ENCODE measurements at places on chromosomes 2 and 18.

DNA sequence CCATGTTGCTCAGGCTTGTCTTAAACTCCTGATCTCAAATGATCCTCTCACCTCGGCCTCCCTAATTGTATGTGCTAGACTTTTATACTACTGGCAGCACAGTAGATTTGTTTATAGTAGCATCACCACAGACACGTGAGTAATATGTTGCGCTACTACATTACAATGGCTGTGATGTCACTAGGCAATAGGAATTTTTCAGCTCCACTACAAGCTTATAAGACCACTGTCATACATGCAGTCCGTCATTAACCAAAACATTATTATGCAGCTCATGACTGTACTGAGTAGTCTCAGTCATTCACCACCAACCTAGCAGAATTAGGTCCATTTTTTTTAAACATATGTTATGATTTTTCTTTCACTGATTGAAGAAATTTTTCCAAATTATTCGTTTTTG, 398.9 kb downstream of the DCC start:
- DNase-seq: no peak

- DNase-seq: no peak
Observed at GRCh38 chr2:101327863-101328394, 19.4 kb upstream of the RNF149 start.

DNA sequence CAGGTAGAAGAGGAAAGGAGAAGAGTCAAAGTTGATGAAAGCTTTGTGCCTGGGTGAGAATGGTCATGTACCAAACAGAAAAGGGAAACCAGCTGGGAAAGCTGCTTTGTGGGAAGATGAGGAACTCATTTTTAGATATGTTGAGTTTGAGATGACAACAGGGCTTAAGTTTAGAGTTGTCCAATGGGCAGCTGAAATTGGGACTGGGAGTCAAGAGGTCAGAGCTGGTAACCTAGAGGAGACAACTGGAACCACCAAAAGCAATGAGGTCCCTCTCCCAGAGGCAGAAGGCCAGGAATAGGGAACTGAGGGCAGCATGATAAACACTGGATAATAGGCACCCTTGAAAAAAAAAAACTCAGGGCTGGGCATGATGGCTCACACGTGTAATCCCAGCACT, 48.8 kb downstream of the SLC4A1AP start:
- DNase-seq: no peak

DNA sequence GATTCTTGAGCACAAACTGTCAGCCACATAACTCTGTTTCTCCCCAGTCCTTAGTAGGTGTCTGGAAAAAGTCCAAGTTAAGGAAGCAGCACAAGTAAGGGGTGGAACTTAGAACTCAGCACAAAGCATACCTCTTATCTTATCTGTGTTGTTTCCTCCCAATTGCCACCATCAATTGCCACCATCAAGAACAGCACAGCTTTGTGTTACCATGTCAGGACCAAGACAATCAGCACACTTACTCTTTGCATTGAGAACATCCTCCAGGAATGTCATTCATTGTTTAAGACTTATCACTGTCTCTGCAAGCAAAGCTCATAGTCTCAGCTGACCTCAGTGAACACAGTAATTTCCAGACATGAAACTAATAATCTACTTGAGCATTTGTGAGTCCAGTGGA, 212.7 kb upstream of the FSHR start:
- no peak for DNase-seq

DNA sequence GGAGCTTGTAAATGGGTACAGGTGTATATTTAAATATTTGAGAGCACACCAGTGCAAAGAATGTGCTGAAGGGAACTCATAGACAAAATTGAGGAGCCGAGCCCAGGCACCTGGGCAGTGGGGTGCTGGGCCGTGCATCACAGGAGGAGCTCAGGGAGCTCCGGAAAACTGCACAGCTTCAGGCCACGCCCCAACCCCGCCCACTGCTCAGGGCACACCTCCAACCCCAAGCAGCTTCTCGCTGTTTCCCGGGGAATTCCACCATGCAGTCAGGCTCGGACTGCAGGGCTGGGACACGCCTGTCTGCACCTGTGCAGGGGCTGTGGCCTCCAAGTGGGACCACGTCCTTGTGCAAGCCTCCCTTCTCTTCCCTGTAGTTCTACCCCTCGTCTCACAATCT, 243.0 kb downstream of the HDAC4 start:
- DNase-seq: no peak

DNA sequence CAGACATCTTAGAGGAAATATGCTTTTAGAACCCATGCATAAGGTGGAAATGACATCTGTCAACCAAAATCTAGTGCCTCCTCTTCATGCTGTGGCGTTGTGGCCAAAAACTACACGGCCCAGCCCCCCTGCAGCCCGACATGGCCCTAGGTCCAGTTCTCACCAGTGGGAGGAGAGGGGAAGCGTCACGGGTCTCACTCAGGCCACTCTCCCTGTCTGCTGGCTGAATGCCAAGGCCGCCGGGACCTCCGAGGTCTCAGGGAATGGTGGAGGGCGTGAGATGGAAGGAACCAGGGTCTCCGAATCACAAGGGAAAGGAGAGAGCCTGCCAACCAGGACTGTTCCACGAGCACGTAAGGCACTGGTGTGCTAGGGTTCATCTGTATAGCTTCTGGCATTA, 361.0 kb downstream of the ANAPC1 start:
- no peak for DNase-seq

GRCh38 chr2:109344270-109344805, 215.3 kb downstream of the SH3RF3 start:
- no peak for DNase-seq

- DNase-seq: no peak
Observed at GRCh38 chr2:212387146-212387545, 151.5 kb downstream of the ERBB4 start.
